Activated T-cell treated with anti-CD3 and anti-CD28 coated beads for 1 hour (primary cell): ENCODE measurements at places on chromosomes 7 and 10.

- no peak for DNase-seq
Observed at GRCh38 chr7:130150587-130150986, 54.6 kb downstream of the TMEM209 start.

GRCh38 chr10:126585249-126586017, 85.1 kb downstream of the C10orf90 start:
- no peak for DNase-seq

- no peak for DNase-seq
Observed at GRCh38 chr10:63115732-63116383, 17.3 kb upstream of the NRBF2 start.

DNA sequence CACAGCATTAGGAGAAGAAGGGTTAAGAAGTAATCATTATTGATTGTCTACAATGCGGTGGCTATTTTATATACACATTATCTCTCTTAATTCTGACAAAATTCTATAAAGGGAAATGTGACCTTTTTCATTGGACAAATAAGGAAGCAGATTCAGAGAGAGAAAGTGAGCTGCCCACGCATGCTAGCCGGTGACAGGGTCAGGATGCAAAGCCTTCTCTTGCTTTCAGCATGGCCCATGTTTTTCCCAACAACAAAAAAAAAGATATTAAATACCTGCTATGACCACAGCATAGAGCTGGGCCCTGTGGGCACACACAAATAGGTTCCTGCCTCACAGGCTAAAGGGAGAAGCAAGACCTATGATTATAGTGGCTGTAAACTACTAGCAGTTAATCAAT, 66.8 kb downstream of the PPP1R3C start:
- no peak for DNase-seq

DNA sequence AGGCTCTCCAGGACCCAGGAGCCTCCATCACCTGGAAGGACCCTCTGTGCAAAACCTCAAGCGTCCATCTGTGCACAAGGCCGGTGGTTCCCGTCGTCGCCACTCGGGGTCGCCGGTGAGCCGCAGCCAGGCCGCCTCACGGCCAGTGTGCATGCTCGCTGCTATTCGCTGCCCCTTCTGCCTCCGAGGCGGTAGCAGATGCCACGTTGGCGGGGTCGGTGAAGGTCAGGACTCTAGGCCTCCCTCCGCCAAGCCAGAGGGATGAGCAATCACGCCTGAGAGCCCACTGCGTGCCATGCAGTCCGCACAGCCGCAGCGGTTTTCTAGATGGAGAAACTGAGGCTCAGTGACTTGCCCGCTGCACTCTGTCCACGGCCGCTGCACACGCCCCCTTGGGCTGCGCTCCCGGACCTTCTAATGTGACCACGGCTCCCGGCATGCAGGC, 5.7 kb downstream of the UPK3B start:
- no peak for DNase-seq

GRCh38 chr7:95863-96260, 96.5 kb upstream of the FAM20C start:
- DNase-seq: no peak

DNA sequence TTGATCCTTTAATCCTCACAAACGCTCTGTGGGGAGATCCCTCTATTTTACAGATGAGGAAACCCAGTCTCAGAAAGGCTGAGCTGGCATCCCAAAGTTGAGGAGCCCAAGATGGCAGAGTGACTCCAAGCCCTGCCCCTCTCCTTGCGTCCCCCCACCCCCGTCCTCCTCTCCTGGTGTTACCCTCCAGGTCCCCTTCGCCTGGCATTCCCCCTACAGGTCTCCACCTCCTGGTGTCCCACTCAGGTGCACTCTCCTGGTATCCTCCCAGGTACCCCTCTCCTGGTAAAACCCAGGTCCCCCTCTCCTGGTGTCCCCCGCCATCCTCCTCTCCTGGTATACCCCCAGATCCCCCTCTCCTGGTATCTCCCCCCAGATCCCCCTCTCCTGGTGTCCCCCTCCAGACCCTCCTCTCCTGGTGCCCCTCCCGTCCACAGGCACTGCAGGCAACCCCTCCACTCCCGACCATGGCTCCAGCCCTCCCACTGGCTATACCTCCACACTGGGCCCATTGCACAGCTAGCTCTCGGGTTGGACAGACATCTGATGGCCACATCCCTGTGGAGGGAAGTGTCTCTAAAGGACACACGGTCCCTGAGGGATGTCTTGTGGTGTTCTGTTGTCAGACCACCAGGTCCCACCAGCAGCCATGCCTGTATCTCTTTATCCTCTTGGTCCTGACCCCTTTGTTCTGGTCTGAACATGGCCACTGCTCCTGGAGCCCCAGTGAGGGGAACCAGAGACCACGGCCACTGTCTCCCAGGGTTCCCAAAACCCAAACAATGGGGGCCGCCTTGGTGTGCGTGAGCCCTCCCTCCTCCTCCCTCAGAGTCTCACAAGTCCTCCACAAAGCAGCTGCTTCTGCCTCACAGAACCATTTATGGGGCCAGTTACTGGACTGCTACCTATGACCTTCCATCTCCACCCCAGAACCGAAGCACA, 37.2 kb downstream of the CALML3 start:
- DNase-seq: no peak

DNA sequence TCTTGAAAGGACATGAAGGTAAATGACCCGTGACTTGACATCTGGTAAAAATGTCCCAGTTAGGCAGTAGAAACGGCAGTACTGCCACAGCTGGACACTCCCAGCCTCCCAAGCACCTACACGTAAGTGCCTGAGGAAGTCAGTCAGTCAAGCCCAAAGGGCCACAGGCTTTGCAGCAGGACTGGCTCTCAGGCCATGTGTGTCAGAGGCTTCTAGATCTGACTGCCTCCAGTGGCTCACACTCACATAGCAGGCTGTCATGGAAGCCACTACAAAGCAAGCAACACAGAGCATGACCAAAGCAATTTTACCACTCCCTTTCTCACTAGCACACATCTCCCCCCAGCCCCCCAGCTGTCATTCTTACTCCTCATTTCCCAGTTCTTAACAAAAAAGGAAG, 17.8 kb upstream of the CCNJ start:
- DNase-seq: no peak

GRCh38 chr7:95804052-95804451, 31.7 kb downstream of the DYNC1I1 start:
- DNase-seq: no peak

GRCh38 chr7:99473315-99473596, 566 bp downstream of the ZNF789 start:
- no peak for DNase-seq

DNA sequence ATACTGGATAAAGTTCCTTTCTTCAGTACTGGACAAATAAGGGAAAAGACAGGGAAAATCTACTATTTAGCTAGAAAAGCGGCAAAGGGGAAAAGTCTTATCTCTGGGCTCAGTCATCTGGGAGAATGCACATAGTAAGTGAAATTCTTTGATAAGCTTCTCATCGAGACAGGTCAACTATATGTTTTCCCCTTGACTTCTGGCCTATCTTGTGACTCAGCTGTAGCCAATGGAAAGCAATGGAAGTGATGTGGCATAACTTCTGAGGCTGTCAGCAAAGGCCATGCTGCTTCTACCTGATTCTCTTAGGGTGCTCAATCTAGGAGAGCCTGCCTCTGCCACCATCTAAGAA, 91.9 kb downstream of the PCGF5 start:
- no peak for DNase-seq

- no peak for DNase-seq
Observed at GRCh38 chr10:50286996-50287803, 35.9 kb upstream of the ASAH2 start.

GRCh38 chr10:34408381-34408780, 406.7 kb downstream of the PARD3 start:
- DNase-seq: no peak

- no peak for DNase-seq
Observed at GRCh38 chr7:70660154-70660818, 471.7 kb upstream of the GALNT17 start.

- DNase-seq: no peak
Observed at GRCh38 chr7:121202125-121202524, 126.7 kb upstream of the WNT16 start.

GRCh38 chr10:110775020-110775375, 96.7 kb upstream of the PDCD4 start:
- DNase-seq: no peak

- no peak for DNase-seq
Observed at GRCh38 chr10:114397651-114398145, 6.6 kb downstream of the AFAP1L2 start.

- DNase-seq: no peak
Observed at GRCh38 chr7:32218741-32219288, 148.6 kb upstream of the PDE1C start.

GRCh38 chr7:124009321-124009720, 23.5 kb downstream of the TMEM229A start:
- no peak for DNase-seq

DNA sequence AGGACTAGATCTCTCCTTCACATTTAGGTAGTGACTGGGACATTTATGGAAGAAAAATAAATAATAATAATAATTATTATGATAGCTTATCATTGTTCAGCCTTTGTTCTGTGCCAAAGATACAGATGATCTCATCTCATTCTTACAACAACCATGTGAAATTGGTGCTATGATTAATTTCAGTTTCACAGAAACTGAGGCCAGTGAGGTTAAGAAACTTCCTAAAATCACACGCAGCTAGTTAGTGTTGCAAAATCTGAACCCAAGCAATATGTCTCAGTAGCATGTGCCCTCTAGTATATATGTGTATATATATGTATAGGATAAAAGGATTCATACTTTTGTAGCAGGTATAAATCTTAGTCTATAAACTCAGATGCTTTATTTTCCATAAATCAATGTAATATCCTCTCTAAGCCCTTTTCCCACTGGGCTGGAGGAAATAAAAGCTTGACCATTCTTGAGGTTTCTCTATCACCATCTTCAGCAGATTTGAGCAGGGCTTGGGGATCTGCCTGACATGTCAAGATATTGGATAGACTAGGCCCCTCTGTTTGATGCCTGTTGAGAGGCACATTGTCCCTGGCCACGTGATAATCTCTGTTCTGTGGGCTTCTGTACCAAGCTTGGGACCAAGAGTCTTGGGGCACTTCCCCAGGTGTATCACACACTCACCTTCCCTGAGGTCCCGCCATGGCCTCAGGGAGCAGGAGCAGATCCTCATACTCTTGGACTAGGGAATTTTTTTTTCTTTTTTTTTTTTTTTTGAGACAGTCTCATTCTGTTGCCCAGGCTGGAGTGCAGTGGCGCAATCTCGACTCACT, 172.6 kb upstream of the NRP1 start:
- no peak for DNase-seq

DNA sequence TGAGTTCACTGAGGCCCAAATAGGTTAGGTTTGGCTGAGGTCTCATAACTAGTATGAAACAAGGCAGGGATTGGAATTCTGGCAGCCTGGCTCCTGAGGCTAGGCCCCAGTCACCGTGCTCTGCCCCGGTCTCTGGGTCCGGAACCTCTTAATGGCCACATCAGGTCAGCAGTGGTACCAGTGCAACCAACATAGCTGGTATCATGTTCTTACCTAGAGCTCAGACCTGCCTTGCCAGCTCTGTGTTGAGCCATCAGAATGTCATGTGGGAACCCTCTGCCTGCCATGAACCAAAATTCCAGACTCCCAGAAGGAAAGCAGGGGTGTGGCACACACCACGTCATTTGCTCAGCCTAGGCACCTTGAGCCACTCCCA, 56.5 kb downstream of the ZNF467 start:
- no peak for DNase-seq

GRCh38 chr10:2625094-2625493, 442.3 kb upstream of the PFKP start:
- DNase-seq: no peak

- no peak for DNase-seq
Observed at GRCh38 chr7:101772508-101773211, 44.8 kb upstream of the CUX1 start.

GRCh38 chr7:154837087-154837486, 165.8 kb downstream of the PAXIP1 start:
- no peak for DNase-seq

GRCh38 chr7:28433699-28434219, 21.4 kb downstream of the CREB5 start:
- DNase-seq: no peak

- DNase-seq: no peak
Observed at GRCh38 chr10:113947184-113948041, 93.0 kb downstream of the NHLRC2 start.

- DNase-seq: no peak
Observed at GRCh38 chr10:133388236-133388972, 5.6 kb upstream of the MTG1 start.

DNA sequence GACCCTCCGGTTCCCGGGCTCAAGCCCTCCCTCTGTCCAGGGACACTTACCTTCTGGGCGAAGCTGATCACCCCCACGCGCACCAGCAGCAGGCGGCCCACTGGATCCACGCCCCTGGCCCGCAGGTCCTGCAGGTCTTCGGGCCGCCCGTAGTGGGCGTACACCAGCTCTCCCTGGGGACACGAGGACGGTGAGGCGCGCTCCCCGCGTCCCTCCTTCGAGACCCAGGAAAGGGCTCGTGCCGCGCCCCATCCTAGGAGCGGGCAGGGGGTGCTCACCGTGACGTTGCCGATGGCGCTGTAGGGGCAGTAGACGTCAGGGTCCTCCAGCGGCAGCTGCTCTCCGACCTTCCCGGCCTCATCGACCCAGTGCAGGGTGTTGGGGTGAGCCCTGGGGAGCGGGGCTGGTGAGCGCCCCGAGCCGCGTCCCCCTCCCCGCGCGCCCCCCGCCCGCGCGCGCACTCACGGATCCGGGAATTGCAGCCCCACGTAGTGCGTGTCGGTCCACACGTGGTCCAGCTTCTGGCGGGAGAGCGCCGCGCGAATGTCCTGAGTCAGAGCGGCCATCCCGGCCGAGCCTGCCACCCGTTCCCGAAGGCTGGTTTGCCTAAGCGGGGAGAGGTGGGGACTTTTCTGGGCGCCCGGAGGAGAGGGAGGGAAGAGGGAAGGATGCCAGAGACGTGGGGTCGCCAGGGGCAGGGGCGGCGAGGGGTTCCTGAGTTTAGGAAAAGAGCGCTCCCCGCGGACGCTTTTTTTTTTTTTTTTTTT, 8.2 kb downstream of the TFR2 start:
- peak; percentile 38 for DNase-seq

- no peak for DNase-seq
Observed at GRCh38 chr7:41261080-41261479, 441.8 kb downstream of the INHBA start.
